Endothelial cell (in vitro differentiated cells): ENCODE measurements at places on chromosomes 4 and X.

DNA sequence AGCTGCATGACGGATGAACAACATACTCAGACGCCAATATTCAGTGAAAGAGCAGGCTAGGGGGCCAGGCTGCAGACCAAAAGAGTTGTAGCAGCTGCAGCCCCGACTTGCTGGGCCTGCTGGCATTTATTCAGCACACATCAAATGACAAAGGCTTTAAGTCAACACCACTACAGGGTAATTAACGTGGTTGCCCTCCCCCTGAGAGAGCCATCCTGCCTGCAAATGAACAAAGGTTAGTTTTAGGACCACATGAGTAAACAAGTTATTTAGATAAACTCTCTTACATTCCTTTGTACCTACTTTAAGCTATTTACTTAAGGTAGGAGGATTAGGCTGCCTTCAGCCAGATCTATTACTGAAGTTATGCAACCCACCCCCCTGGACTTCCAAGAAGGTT, 1329.1 kb downstream of the PCDH18 start:
- DNase-seq, result no peak

GRCh38 chr4:69534697-69535096, 39.0 kb upstream of the UGT2B4 start:
- no peak for DNase-seq

DNA sequence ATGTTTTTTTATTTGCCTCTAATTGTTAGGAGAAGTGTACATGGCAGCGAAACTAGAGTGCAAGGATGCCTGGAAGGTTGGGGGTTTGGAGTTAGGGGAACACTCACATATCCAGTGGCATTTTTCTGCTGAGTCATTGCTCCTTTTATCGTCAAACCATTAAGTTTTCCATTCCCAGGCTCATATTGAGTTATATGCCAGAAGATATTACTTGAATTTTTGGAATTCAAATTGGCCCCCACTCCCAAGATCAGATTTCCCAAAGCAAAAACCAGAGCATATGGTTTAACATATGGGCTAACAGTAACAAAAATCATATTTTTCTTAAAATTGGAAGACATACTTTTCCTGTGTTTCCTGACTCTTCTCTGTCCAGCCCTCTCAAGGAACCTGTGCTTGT, 152.7 kb downstream of the FSTL5 start:
- DNase-seq, result no peak

- DNase-seq, result no peak
These were observed 338 bp upstream of the KLHL2 start for GRCh38 chr4:165207016-165207430.

DNA sequence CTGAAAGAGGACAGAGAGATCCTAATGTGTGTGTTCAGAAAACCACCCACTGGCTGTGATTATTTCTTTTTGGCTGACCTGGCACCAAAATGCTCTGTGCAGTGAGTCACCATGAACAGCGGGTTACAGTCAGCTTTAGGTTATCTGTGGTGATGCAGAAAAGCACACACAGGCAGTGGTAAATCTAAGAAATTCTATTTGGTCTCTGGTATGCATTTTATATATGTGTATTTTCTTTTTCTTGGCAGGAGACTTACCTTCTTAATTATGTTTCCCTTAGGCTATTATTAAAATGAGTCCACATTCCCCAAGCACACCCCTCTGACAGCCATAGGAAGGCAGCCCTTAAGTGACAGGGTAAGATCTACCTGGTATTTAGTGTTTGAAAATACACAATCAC, 79.1 kb upstream of the TFDP3 start:
- no peak for DNase-seq
